CD14-positive monocyte (primary cell): ENCODE measurements at places on chromosomes 5 and 9. TPM values are rescaled to one million over a fixed set of nuclear protein-coding genes. Genes with fewer than 3 reads are reported as not detected.

- no peak for DNase-seq
- H3K27me3 ChIP-seq: peaks cover 16% of the 10 kb centered on the region
- H3K4me3 ChIP-seq: no peak overlapping the region
- H3K36me3 ChIP-seq: no peaks in the 10 kb centered on the region
- H3K27ac ChIP-seq: no peak overlapping the region
These were observed 33.7 kb upstream of the FCN1 start for GRCh38 chr9:134951461-134951860.

- peaks cover 6% of the 10 kb centered on the region for H3K4me1 ChIP-seq
- H3K4me3 ChIP-seq: no peak within 1 kb of the TSS
- H3K27ac ChIP-seq: no peak within 1 kb of the TSS
- no peak for DNase-seq
- no peaks in the 10 kb centered on the region for H3K36me3 ChIP-seq
These were observed at the start of gene LHX6 for GRCh38 chr9:122228568-122229484. LHX6 (minus strand) TSS chr9:122228957; CDS start chr9:122228740, 217 bp downstream.

- H3K27ac ChIP-seq: no peak overlapping the region
- no peaks in the 10 kb centered on the region for H3K27me3 ChIP-seq
- no peak overlapping the region for H3K4me3 ChIP-seq
- no peaks in the 10 kb centered on the region for H3K36me3 ChIP-seq
These were observed 84.7 kb upstream of the TNFSF8 start for GRCh38 chr9:115015018-115015635.

DNA sequence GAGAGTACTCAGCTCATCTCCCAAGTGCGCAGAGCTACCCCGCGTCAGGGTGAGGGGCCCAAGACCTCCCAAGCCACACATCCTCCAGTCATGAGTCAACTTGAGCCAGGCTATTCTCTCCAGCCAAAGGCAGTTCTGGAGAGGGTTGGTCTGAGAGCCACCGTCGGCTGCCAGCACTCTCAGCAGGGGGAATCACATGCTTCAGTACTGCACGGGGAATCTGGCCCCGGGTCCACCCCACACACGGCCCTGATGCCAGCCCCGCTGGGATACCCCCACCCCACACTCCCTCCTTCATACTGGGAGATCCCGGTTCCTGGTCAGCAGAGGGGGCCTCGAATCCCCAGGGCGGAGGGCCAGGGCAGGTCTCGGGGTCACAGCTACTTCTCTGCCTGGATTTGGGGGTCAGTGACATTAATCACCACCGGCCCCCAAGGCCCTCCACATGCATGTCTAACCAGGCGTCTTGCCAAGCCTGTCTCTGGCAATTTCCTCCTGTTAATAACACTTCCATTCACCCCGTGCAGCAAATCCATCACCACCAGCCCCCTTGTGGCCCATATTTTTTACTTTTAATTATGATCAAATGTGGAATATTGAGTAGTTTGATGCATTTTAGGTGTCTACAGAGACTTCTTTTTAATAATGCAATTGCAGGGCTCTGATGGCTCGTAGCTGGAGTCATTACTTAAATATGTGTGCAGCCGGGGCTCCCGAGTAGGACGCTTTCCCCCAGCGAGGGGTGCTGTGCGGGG lies 102.9 kb upstream of the PPP1R26 start:
- no peak for DNase-seq
- H3K4me1 ChIP-seq: no peaks in the 10 kb centered on the region
- no peak overlapping the region for H3K27ac ChIP-seq
- H3K27me3 ChIP-seq: no peaks in the 10 kb centered on the region
- no peak overlapping the region for H3K4me3 ChIP-seq

GRCh38 chr9:95127249-95128176 lies 190.0 kb downstream of the FANCC start:
- no peaks in the 10 kb centered on the region for H3K27me3 ChIP-seq
- peaks cover 4% of the 10 kb centered on the region for H3K4me1 ChIP-seq
- no peaks in the 10 kb centered on the region for H3K36me3 ChIP-seq
- DNase-seq: peak; percentile 61
- H3K27ac ChIP-seq: no peak overlapping the region
- H3K4me3 ChIP-seq: no peak overlapping the region

The INSL6 gene
- polyA plus RNA-seq: not detected

The RNF44 gene
- 1.9 TPM for polyA plus RNA-seq
